ENCODE measurements at places on chromosomes 3 and 15.

DNA sequence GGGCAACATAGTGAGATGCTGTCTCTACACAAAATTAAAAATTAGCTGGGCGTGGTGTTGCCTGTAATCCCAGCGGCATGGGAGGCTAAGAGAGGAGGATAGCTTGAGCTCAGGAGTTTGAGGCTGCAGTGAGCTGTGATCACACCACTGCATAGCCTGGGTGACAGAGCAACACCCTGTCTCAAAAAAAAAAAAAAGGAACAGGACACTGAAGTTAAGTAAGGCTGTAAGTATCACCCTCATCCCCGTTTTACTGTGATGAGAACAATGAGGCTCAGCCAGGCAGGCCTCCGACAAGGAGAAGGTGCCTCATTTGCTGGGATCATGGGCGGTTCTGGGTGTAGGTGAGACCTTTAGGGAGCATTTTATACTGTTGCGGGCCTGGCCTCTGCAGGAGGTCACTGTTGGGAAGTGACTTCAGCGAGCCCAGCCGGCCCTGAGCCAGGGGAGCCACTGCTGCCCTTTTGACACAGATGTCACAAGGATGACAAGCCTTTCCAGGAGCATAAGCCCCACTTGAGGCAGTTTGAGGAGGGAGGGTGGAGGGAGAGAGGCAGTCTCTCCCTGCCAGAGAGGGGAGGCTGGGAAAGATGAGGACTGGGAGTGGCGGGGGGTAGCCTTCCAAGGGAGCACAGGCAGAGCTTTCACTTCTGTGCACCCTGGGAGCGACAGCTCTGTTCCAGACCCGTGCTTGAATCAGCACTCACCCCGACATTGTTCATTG is 30.8 kb downstream of the IRAK2 start:
- no peak for DNase-seq

- DNase-seq, result no peak
Observed at GRCh38 chr15:74392451-74392830, 25.0 kb upstream of the CYP11A1 start.

DNA sequence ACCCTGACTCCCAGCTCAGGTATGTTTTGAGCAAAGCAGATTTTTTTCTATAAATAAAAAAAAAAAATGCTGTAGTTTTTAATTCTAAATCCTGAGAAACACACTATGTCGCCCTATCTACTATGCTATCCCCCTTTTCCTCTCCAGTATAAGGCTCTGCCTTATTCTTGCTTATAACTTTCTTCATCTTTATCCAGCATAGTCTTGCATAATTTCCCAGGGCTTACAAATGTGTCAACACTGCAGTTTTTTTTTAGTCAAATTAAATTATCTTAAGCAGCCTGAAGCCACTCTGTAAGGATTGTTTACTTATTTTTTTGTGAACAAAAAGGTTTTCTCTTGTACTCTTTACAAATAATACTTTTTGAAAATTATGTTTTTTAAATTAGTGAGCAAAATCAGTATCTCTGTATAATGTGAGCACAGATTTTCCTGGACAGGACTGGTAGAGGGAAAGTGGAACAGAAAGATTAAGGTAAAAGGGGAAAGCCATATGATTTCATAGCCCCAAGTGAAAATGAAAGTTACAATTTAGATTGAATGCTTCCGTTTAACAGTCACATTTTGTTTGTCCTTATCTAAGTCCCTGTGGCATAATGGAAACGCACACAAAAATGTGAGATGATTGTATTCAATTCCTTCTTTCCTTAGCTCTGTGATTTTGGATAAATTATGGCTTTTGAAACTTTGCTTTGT is 5.6 kb upstream of the PYDC2 start:
- DNase-seq, result no peak

DNA sequence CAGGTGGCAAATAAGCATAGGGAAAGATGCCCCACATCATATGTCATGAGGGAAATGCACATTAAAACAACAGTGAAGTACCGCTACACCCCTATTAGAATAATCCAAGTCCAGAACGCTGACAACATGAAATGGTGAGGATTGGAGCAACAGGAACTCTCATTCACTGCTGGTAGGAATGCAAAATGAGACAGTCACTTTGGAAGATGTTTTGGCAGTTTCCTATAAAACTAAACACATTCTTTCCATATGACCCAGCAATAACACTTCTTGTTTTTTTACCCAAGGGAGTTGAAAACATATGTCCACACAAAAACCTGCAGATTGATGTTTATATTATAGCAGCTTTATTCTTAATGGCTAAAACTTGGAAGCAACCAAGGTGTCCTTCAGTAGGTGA is 116.4 kb upstream of the TOPAZ1 start:
- no peak for DNase-seq

DNA sequence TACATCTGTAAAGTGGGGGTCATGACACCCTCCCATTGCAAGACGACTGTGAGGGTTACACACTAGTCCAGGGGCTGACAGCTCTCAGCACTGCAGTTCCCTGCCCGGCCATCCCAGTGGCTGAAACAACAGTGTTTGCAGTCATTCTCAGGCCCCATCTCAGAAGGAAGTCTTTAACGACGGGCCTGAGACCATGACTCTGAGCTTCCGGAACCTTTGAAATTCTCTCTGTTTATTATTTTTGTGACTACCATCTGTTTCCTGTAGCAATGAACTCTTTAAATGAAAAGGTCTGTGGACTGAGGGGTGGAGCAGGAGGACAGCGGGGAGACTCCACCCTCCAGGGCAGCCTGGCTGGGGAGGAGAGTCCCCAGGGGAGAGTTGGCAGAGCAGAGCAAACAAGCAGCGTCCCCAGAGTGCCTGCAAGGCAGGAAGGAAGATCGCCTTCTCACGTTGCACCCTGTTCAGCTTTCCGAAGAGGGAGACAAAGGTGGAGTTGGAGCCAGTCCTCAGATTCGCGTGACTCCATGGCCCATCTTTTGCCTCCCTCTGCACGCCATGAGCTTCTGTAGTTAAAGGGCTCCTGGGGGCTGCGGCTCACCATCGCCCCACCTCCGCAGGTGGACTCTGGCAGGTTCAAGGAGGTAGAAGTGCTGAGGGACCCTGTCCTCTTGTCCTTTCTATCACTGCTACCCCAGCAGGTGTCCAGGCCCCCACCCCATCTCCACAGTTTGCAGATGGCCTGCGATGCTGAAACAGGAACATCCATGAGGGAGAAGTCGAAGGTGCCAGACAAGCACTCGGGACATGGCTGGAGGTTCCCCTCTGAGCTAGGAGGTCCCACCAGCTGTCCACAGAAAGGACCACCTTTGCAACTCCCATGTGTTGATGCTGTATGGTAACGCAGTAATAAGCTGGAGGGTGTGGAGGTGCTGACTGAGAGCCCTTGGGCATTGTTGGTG is 525.8 kb upstream of the PROK2 start:
- peak; percentile 26 for DNase-seq

DNA sequence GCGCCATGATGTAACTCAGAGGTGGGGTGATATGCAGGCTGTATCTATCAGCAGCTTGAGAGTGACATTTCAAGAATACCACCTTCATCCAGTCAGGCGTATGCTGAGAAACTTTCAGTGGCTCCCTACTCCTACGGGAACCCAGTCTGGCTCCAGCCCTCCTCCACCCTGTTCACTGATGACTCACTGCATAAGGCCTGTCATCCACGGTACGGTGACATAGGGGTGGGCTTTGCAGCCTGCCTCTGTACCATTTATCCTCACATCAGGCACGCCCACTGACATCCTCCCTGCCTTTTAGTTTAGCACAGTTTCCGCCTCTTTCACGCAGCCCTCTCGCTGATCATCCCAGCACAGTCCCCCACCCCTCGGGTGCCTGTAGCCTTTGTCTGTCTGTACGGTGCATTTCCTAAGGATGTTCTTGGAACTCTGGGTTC is 11.7 kb downstream of the PXYLP1 start:
- peak; percentile 67 for DNase-seq

- DNase-seq, result no peak
Observed at GRCh38 chr15:45873781-45874180, 239.0 kb downstream of the SQOR start.

- DNase-seq, result no peak
Observed at GRCh38 chr15:50107157-50107556, 11.9 kb downstream of the ATP8B4 start.

All from activated T-cell treated with anti-CD3 and anti-CD28 coated beads, Interleukin-2, amount 50 U/mL, for 48 hours (primary cell).